K562 (cell line): ENCODE measurements at places on chromosomes 13 and 19. TPM values are rescaled to one million over a fixed set of nuclear protein-coding genes. Genes with fewer than 3 reads are reported as not detected.

- no peaks in the 10 kb centered on the region for H3K36me3 ChIP-seq
Observed at GRCh38 chr13:22644941-22645340, 535.8 kb upstream of the SGCG start.

DNA sequence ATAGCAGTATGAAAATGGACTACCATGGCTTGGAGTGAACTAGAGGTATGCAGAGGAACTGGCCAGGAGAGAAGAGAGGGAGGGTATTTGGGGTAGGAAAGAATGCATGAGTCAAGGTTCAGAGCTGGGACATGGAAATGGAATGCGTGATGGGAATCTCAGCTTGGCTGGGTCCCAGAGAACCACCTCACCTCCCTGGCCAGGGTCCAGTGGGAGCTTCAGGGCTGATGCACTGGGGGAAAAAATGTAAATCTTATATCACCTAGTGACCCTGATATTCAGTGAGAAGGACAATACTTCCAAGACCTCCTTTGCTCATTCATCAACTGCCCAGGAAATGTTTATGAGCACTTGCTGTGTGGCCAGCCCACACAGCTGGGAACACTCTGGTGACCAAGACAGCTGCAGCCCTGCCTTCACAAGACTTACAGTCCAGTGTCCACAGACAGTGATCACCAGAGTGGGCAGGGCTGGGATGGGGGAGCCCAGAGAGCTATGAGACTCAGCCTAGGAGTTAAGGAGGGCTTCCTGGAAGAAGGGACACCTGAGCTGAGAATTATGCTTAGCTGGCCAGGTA, 12.8 kb downstream of the IGSF23 start:
- no peaks in the 10 kb centered on the region for H3K27me3 ChIP-seq
- DNase-seq: no peak
- no peak overlapping the region for H3K27ac ChIP-seq
- H3K36me3 ChIP-seq: no peaks in the 10 kb centered on the region
- no peaks in the 10 kb centered on the region for H3K4me1 ChIP-seq

GRCh38 chr19:53057904-53058580, 13.5 kb downstream of the ERVV-2 start:
- no peak for DNase-seq
- H3K4me3 ChIP-seq: no peak overlapping the region
- no peaks in the 10 kb centered on the region for H3K27me3 ChIP-seq
- no peaks in the 10 kb centered on the region for H3K36me3 ChIP-seq
- peaks cover 6% of the 10 kb centered on the region for H3K4me1 ChIP-seq

IFNL1 gene
- not detected in 2 replicates for total RNA-seq

GRCh38 chr13:72745260-72745659, 17.5 kb downstream of the BORA start:
- H3K27ac ChIP-seq: no peak overlapping the region
- DNase-seq: no peak
- peaks cover 77% of the 10 kb centered on the region for H3K36me3 ChIP-seq
- no peak overlapping the region for H3K4me3 ChIP-seq
- no peaks in the 10 kb centered on the region for H3K27me3 ChIP-seq
- no peaks in the 10 kb centered on the region for H3K4me1 ChIP-seq

GRCh38 chr13:111387026-111387871, 66.8 kb downstream of the TEX29 start:
- H3K4me1 ChIP-seq: no peaks in the 10 kb centered on the region
- H3K27me3 ChIP-seq: peaks cover 42% of the 10 kb centered on the region
- DNase-seq: no peak
- no peak overlapping the region for H3K4me3 ChIP-seq

- DNase-seq: no peak
- H3K36me3 ChIP-seq: peaks cover 71% of the 10 kb centered on the region
- no peak overlapping the region for H3K4me3 ChIP-seq
- H3K27ac ChIP-seq: no peak overlapping the region
- H3K4me1 ChIP-seq: peaks cover 3% of the 10 kb centered on the region; the same call in 2 of the 3 replicates
Observed at GRCh38 chr19:34431681-34432402, 3.7 kb downstream of the UBA2 start.

GRCh38 chr13:109207622-109208021, 578.2 kb downstream of the MYO16 start:
- DNase-seq: no peak
- no peaks in the 10 kb centered on the region for H3K4me1 ChIP-seq
- H3K27me3 ChIP-seq: no peaks in the 10 kb centered on the region
- H3K36me3 ChIP-seq: no peaks in the 10 kb centered on the region

KLK15 gene
- total RNA-seq: not detected in 2 replicates

DNA sequence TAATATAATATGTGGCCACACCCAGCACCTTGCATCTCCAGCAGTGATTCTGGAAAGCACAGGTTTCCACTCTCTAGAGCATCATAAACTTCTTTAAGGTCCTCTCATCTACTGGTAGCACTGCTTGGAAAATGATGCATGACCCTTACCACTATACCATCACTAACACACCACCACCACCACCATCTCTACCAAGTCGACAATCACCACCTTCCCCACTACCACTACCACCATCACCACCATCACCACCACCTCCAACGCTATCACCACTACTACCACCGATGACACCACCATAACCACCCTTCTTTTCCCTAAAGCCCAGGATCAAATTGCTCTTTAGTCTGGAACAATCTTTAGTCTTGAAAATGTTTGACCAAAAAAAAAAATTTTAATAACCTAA, 390.4 kb downstream of the SUCLA2 start:
- DNase-seq: no peak
- H3K4me1 ChIP-seq: no peaks in the 10 kb centered on the region
- no peaks in the 10 kb centered on the region for H3K27me3 ChIP-seq
- H3K4me3 ChIP-seq: no peak overlapping the region
- H3K36me3 ChIP-seq: no peaks in the 10 kb centered on the region
- H3K27ac ChIP-seq: no peak overlapping the region

GRCh38 chr19:5020368-5020767, 51.5 kb downstream of the KDM4B start:
- H3K27ac ChIP-seq: no peak overlapping the region
- peaks cover 25% of the 10 kb centered on the region; the same call in 2 of the 3 replicates for H3K36me3 ChIP-seq
- no peak for DNase-seq

- no peak overlapping the region for H3K4me3 ChIP-seq
- H3K27me3 ChIP-seq: no peaks in the 10 kb centered on the region
- no peak for DNase-seq
- H3K4me1 ChIP-seq: peaks cover 27% of the 10 kb centered on the region; the same call in 2 of the 3 replicates
Observed at GRCh38 chr13:97245011-97245410, 22.9 kb downstream of the MBNL2 start.

GSX1 gene
- not detected in 2 replicates for total RNA-seq
